ENCODE measurements at places on chromosomes 7 and 10.

- DNase-seq = no peak
These were observed 30.5 kb downstream of the NPS start for GRCh38 chr10:127579640-127580039.

DNA sequence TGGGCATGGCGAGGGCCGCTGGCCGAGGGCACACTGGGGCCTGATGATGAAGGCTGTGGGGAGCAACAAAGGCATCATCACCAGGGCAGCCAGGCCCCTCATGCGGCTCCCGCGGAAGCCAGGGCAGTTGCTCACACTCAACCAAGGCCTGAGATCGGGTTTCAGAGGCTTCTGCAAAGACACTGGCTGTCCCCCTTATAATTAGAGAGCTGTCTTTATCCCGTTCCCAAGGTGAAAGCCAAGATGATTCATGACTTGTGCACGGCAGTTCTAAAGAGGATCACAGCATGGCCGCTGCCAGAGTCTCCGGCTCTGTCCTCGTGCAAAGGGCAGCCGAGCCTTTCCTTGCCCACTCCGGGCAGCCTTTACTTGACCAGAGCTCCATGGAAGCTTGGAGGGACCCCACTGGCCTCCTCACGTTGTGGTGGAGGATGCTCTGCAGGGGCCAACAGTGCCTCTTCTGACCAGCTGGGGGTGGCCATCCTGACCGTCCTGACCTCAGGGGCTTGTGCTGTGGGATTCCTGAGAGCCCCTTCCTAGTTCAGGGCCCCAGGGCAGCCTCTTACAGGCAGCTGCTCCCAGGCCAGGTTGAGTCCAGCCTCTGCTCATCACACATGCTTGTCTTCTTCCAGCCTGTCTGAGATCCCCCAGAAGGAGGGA lies 82.3 kb downstream of the PRKAG2 start:
- DNase-seq = peak; percentile 58

GRCh38 chr7:130560972-130561371 lies 69.1 kb downstream of the MEST start:
- DNase-seq = no peak

GRCh38 chr10:31928549-31929260 lies at the start of gene ARHGAP12:
Gene ARHGAP12, minus strand, starts transcription at chr10:31928831. Its CDS starts 19,976 bp downstream, at chr10:31908855.
- DNase-seq = peak; percentile 95

DNA sequence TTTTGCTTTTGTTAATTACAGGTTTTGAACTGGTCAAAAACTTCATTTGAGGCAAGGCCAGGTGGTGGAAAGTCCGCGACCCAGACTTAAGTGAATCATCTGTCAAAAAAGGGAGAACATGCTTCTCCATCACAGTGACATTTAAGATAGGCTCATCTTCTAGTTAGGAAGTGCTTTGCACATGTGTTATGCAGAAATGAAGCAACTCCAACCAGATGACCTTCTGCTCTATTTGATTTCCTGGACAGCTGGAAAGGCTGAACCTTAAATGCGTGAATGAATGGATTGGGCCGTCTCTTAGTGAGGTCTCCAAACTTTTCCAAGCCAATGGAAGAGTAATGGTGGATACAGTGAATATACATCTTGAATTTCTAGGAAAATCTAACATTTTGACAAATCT lies 101.6 kb upstream of the FAM13C start:
- DNase-seq = no peak

- DNase-seq = peak; percentile 33
These were observed 542.5 kb downstream of the GATA3 start for GRCh38 chr10:8596929-8597472.

GRCh38 chr10:49139028-49139845 lies 5.4 kb upstream of the FAM170B start:
- DNase-seq = peak; percentile 38

GRCh38 chr7:92854501-92855238 lies 18.3 kb upstream of the CDK6 start:
- DNase-seq = no peak

- no peak for DNase-seq
These were observed 7.9 kb upstream of the FAM170B start for GRCh38 chr10:49141541-49142332.

- DNase-seq = peak; percentile 40
These were observed at the start of gene C10orf67 for GRCh38 chr10:23344241-23344841. Gene C10orf67, minus strand, starts transcription at chr10:23344797. Its CDS starts 23 bp downstream, at chr10:23344774.

DNA sequence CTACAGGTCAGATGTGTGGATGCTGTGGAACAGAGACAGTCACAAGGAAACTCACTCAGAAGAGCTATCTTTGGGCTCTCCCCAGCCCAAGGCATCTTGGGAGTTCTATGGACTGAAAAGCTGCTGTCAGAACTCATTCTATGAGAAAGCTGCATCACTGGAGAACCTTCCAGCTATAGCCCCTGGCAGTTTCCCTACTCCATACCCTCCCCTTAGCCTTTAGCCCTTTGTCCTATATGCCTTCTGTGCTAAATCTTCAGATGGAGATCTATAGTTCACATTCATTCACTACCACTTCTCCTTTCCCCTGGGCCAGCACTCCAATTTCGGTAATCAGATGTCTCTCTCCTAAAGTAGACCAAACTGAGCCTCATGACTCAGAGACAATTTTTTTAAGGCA lies 6.9 kb downstream of the WNT8B start:
- DNase-seq = no peak

- DNase-seq = no peak
These were observed 94.9 kb downstream of the TMEM130 start for GRCh38 chr7:98774884-98775283.

DNA sequence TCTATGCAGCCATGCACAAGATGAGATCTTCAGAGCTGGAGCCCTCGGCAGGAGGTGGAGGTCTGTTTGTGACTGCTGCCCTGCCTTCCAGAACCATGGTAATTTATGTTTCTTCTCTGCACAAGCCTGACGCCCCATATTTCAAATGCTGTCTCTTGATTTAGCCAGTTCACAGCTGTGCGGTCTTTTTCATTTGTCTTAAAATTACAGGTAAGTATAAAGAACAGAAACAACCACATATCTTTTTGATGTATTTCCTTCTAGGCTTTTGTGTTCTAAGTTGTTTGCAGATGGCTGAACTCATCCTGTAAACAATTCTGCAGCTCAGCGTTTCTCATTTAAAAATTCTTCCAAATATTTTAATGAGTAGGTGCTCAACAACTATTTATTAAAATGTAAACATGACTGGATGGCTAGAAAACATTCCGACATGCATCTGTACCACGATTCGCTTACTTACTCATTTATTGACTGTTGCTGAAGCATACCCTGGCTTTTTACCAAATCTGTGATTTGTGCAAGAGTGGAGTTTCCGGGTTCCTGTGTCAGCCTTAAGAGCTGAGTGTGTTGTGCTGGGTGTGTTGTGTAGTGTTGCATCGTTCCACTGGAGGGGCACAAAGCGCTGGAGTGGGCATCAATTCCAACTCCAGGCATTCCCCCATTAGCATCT lies 58.9 kb downstream of the PIP4K2A start:
- peak; percentile 46 for DNase-seq

- no peak for DNase-seq
These were observed 1216.5 kb upstream of the AUTS2 start for GRCh38 chr7:68381731-68382130.

- peak; percentile 18 for DNase-seq
These were observed 295.5 kb upstream of the CDC14C start for GRCh38 chr7:48628793-48629349.

DNA sequence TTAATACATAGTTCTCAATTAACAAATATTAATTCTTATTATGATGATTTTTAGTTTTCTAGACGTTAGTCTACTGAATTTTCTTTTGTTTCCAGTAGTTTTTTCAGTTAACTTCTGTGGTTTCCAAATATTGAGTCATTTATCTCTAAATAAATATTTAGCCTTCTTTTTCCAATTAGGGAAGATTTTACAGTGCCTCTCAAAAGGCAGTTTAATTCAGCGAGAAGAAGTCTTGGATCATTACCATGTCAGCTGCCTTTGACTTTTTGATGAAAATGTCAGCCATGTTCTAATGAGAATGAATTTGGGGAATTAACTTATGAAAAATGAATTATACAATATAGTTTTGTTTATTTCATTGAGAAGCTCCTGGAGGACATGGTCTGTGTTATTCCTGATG lies 90.0 kb downstream of the CDK14 start:
- no peak for DNase-seq

- DNase-seq = no peak
These were observed 175.0 kb downstream of the CCDC71L start for GRCh38 chr7:106485919-106486318.

- DNase-seq = no peak
These were observed 536.5 kb upstream of the TEX47 start for GRCh38 chr7:89332026-89332425.

GRCh38 chr7:112495810-112496462 lies 15.1 kb downstream of the LSMEM1 start:
- peak; percentile 82 for DNase-seq

GRCh38 chr7:47100817-47101435 lies 481.0 kb downstream of the TNS3 start:
- DNase-seq = peak; percentile 36

DNA sequence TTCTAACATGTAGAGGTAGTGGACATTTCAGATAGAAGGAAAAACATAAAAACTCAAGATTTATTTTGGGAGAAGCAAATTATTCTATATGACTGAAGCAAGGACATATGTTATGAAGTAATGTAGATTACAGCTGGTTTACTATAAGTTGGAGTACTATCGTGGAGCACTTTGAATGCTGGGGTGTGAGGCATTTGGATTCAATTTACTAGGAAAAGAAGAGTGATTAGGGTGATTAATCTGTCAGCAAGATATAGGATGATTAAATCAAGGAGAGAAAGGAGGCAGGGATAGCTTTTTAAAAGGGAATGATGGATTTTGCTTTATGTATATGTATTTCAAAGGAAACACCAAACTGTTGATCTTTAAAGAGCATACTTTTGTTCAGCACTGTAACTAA lies 318.4 kb upstream of the KAT6B start:
- DNase-seq = no peak

DNA sequence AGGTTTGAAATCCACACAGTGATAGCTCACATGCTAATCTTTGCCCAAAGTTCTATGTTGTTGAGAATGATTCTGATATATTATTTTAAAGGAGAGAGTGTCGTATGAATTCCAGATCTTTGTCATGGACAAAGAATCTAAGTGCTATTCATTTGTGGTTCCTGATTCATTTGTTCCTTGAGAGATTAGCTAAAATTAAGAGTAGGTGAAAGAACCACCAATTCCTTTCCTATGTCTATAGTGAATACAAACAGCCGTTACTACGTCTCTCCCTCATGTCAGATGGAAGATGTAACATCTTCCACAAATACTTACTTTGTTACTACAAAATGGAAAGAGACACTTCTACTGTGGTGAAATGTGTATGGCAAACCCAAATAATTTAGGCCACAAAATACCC lies 3.3 kb upstream of the PLXDC2 start:
- DNase-seq = no peak

DNA sequence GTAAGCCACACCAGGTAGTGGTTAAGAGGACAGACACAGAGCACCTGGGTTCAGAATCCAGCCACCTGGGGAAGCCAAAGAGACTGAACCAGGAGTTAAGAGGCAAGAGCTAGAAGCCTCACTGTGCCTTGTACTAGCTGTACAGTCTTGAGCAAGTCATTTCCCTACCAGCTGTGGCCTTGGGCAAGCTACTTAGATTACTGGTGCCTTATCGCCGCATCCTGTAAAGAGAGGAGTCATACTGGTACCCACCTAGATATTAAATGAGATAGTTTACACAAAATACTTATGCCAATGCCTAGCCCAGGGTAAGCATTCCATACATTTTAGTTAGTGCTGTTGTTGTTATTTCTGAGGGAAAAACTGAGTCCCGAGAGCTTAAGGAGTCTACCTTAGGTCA lies 47.7 kb downstream of the HABP2 start:
- no peak for DNase-seq

DNA sequence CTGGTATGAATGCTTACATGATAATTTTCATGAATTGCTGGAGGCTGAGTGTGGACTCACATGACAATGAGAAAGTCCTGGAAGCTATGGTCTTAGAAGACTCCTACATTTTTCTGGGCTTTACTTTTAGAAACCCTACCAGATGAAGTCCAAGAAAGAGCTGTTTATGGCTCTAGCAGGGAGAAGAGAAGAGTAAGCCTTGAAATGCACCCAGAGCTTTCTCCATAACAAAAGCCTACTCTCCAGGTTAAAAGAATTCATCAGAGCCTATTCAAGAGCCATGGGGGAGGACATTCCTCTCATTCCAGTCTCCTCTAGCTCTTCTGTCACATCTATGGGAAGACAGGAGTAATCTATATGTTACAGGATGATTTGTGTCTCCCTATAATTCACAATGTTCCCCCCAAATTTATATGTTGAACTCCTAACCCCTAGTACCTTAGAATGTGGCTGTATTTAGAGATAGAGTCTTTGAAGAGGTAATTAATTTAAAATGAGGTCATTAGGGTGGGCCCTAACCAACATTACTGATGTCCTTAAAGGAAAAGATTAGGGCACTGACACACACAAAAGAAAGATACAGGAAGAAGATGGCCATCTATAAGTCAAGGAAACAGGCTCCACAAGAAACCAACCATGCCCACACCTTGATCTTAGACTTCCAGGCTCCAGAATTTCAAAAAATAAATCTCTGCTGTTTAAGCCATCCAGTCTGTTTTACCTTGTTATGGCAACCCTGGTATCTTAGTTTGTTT lies 193.8 kb upstream of the PTER start:
- DNase-seq = no peak

- DNase-seq = no peak
These were observed 357.9 kb downstream of the PTEN start for GRCh38 chr10:88221010-88221973.

DNA sequence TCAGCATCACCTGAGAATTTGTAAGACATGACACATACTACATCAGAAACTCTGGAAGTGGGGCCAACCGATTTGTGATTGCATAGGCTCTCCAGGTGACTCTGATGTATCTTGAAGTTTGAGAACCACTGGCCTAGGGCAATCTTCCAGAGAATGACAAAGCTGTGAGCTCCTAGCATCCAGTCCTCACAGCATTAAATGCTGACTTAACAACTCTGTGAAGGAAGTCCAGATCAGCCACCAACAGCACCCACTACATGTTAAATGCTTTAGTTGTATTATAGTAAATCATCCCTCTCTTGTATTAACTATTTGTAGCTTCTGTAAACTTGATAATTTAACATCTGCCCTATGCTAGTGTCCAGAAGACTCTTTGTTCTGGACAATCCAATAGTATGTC lies 636.5 kb upstream of the STEAP1 start:
- DNase-seq = no peak

DNA sequence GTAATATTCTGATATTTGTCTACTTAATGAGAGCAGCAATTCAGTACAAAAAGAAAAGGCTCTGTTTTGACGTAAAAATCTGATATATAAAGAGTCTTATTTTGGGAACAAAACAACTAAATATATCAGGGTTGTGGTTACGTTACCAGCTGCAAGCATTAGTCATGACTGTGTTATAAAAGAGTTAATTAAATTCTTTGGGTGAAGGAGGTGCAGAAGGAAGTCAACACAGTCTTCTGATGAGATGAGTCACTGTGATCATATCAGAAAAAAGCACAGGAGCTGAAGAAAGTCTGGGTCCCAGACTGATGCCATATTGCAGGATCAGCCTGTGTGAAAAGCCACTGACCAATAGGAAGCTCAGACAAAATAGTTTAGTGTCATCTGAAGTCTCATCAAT lies 234.3 kb upstream of the TEX47 start:
- peak; percentile 75 for DNase-seq

- peak; percentile 9 for DNase-seq
These were observed 374.9 kb upstream of the CELF2 start for GRCh38 chr10:10642751-10643150.

- DNase-seq = no peak
These were observed 849 bp downstream of the LRRN3 start for GRCh38 chr7:111091593-111092358.

GRCh38 chr10:11125004-11125403 lies 107.3 kb downstream of the CELF2 start:
- DNase-seq = no peak

GRCh38 chr10:22676435-22676834 lies 37.9 kb downstream of the PIP4K2A start:
- DNase-seq = no peak

GRCh38 chr7:7573701-7574100 lies 7.0 kb downstream of the MIOS start:
- no peak for DNase-seq
